Activated CD4-positive, alpha-beta T cell treated with anti-CD3 and anti-CD28 coated beads for 36 hours (primary cell): ENCODE measurements at places on chromosomes 12 and 14.

GRCh38 chr12:80411787-80412186 lies 32.2 kb upstream of the PTPRQ start:
- DNase-seq, result no peak

GRCh38 chr14:67487937-67488893 lies at the start of gene TMEM229B:
TSS of gene TMEM229B (minus strand) at chr14:67488721. CDS start at chr14:67473923, 14,798 bp downstream.
- DNase-seq, result peak; percentile 85

GRCh38 chr12:131773582-131774221 lies 54.5 kb upstream of the MMP17 start:
- peak; percentile 56 for DNase-seq

GRCh38 chr14:96582411-96582961 lies 80.3 kb downstream of the PAPOLA start:
- DNase-seq, result no peak

GRCh38 chr12:32566663-32567295 lies 112.3 kb upstream of the DNM1L start:
- DNase-seq, result no peak

DNA sequence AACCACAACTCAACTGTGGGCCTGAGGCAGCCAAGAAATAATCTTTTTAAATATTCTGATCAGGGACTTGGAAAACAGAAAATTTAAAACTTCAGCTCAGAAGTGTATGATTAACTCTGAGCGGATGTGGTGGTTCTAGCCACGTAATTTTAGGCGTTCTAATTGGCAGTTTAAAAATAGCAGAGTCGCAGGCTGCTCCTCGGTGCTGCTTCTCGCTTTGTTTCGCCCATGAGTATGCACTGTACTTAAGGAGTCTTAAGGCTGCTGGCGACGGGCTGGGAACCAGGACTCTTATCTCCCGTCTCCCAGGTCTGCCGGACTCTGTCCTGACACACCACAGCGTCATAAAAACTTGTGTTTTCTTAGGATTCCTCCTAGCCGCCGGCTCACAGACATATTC lies 113.4 kb upstream of the PELI2 start:
- DNase-seq, result peak; percentile 56

DNA sequence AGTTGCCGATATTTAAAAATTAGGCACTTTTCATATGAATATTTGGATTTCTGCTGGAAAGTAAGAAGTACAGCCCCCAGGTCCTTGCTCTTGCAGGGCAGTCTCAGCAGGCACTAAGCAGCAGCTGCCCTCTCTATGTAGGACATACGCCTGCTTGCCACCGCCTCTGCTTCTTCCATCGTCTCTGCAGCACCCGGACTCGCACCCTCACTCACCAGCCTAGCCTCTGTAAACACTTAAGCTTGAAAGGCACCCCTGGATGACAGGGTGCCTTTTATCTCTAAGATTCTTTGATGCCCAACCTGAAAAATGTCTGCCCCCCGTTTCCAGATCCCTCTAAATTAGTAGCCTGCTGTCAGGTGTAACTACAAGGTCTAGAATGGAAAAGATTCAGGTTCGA lies 19.0 kb downstream of the OTUB2 start:
- no peak for DNase-seq

DNA sequence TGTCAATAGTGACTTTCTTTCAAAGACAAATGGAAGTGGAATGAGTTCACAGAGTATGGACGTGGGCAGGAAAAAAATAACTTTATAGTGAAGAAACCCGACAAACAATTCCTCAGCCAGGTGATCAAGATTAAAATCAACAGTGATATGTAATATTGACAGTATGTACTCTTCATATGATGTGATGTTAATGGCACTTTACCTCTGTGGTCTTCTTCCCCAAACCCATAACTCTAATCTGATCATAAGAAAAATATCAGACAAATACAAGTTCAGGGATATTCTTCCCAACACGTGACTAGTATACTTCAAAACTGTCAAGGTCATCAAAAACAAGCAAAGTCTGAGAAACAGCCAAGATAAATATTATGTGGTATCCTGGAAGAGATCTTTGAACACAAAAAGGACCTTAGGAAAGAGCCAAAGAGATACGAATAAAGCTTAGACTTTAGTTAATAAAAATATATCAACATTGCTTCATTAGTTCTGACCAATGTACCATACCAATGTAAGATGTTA lies 215.5 kb downstream of the PPFIA2 start:
- DNase-seq, result no peak

DNA sequence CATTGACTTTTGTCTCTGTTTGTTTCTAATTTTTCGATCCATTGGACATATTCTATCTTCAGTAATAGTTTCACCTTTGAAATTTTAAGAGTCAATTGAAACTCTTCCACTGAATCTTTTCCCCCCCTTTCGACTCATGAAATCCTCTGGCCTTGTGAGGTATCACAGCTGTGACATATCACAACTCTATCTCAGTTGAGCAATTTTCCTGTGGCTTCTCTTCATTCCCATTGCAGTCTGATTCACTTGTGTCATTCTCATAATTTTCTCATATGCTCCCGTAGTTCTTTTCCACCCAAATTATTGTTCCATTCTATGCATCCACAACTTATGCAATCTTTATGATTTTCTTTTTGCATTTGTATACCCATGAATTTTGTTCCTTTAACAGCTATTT lies 261.6 kb downstream of the DACT1 start:
- no peak for DNase-seq

DNA sequence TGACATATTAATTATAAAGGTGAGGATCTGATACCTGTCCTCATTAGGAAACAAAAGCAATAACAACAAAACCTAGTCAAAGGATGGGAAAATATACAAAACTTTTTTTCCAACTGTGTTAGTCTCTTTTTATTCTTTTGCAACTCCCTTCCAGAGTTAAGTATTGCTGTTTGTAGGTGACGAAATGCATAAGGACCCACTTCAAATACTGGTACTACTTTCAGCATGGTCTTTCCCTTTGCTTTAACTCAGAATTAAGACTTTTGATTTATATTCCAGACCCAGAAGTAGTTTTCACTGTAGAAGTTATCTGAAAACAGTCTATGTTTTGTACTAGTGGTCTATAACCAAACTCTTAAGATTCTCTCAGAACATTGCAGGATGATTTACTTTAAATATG lies 34.1 kb upstream of the ABCC9 start:
- DNase-seq, result no peak

DNA sequence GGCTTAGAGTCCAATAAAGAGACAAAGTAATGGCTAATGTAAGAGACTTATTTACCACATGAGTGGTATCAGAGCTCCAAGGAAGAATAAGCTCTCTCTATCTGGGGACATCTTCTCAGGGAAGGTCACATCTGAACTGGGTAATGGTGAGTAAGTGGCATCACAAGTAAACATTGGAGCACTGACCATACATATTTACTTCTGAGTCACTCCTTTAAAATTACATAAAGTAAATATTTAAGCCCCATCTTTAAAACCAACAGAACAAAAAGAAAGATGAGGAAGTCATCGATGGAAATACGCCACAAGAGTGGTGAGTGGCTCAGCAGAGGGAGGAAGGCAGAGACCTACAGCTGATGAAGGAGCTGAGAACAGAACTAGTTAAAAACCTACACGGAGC lies 159.9 kb downstream of the DUSP6 start:
- no peak for DNase-seq

DNA sequence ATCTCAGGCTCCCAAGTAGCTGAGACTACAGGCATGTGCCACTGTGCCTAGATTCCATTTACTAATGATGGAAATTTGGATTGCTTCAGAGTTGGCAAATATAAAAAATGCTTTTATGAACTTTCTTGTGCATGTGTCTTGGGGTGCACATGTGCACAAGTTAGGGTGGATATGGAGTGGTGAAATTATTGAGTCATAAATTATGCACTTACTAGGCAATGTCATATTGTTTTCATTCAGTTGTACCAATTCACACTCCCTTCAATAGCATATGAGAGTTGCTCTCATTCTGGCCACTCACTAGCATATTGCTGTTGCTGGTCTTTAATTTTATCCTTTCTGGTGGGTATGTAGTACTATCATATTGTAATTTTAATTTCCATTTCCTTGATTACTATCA lies 45.7 kb upstream of the KRAS start:
- no peak for DNase-seq

DNA sequence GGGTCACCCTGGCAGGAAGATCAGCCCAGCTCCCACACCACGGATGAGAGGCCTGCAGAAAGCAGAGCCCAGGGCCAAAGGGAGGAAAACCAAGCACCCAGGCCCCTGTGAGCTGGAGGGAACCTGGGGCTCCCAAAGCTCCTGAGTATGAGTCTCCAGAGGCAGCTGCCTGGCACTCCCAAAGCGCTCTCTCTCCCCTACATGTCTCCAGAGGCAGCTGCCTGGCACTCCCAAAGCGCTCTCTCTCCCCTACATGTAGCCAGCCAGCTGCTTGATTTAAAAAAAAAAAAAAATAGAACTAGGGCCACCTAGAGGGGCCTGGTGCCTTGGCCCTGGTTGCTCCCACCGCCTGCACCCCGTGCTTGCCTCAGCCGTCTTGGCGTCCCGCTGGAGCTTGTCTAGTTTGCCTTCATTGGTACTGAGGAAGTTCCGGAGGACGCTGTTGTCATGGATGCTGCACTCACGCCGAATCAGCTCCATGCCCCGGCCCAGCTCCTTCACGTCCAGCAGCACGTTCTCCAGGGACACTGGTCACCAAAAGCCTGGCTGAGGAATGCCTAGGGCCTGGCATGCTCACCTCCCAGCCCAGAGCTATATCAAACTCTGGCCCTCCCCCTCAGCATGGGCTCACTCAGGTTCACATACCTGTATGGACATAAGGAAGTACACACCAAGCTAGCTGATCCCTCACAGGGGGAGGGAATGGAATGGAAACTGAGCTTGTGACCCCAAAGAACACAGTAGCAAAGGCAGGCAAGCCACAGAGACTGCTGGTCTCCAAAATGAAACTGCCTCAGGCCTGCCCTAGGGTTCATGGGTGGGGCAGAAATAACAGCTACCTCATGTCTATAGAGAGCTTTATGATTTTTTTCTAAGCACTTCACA lies 24.7 kb downstream of the PRPF40B start:
- no peak for DNase-seq
